NCI-H187 (cell line): ENCODE measurements at places on chromosomes 4 and X.

GRCh38 chrX:119229253-119229615 is 6.9 kb upstream of the PGRMC1 start:
- DNase-seq, result no peak

DNA sequence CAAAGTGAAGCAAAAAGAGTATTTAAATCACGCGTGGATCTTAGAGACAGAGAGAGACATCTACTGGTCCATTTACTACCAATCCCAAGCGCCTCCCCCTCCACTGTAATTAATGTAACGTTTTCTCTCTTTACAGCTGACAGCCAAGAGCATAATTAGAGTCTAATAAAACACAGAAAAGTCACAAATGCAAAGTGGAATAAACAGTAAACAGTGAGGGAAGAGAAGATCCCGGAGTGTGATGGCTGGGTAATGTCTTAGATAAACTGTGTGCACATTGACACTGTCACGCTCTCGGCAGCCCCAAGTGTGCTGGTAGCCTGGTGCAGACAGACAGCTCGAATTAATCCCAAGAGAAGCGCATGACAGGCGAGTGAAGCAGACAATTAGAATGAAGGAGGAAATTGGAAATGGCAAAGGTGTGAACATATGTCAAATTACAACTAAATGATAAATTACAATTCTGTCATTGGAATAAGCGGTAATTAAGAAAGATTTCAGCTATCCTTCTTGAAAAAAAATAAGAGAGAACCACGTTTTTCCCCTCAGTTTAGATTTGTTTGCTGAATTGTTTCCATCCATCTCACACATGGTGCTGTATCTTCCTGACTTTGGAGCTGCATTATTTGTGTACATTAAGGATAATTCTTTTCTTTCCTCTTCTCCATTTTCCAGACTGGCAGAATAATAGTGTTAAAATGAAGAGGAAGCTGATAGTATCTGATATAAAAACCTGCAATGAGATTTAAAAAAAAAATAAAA is 100.1 kb downstream of the CXXC4 start:
- no peak for DNase-seq

GRCh38 chr4:149980941-149981340 is 97.3 kb upstream of the DCLK2 start:
- DNase-seq, result peak; percentile 1

GRCh38 chr4:182083671-182084410 is 159.4 kb upstream of the TENM3 start:
- no peak for DNase-seq

DNA sequence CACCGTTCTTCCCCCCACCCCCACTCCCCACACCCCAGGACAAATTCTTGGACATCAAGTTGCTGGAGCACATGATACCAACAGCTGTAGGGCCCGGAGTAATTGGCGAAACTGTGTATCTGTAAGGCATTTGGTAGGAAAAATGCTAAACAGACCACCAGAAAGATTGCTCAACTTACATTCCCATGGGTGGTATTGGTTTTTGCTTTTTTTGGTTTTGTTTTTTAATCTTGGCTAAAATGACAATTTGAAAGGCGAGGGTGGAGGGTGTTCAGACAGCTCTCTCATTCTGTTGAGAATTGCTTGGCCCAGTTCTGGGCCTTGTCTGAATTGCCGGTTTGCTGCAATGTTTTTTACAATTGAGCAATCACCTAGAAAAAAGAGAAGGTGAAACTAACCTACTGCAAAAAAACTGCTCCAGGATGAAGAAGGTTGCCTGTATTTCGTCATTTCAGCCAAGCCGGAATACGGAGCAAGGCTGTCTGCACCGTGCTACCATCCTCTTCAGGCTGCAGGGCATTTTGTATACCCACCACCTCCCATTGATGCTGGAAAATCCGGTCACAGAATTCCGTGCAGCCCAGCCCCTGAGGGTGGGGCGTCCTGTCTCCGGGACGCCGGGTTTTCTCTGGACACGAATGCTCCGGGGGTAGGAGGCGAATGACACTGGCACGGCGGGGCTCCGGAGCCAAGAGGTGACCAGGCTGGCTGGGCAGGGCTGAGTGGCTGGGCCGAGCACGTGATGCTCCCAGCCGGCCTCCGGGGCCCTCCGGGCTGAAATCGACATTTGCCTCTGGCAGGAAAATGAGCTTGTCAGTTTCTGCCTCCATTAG is at the start of gene CLCN4:
CLCN4 (plus strand) TSS at position 777 of the 833 bp plus-strand sequence. CDS start 28,058 bp downstream, outside the sequence.
- no peak for DNase-seq

DNA sequence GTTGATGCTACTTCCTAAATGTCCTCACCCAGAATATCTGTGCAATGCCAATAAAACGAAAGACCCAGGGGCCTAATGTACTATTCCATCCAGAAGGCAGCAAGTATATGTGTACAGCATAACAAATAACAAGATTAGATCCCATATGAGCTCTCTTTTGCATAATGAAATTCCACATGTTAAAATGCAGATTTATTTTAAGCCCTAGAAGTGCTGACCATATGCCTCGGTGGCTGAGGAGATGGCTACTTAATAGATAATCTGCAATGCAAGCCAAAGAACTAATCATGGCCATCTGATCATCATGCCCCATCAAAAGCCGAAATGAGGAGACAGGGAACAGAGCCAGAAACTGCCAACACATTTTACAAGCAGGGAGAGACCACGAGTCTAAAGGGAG is 293.5 kb downstream of the KCNIP4 start:
- DNase-seq, result no peak

GRCh38 chr4:176791591-176792325 is 964 bp downstream of the VEGFC start:
- no peak for DNase-seq

- no peak for DNase-seq
Observed at GRCh38 chr4:2828758-2829181, 14.9 kb upstream of the ADD1 start.

DNA sequence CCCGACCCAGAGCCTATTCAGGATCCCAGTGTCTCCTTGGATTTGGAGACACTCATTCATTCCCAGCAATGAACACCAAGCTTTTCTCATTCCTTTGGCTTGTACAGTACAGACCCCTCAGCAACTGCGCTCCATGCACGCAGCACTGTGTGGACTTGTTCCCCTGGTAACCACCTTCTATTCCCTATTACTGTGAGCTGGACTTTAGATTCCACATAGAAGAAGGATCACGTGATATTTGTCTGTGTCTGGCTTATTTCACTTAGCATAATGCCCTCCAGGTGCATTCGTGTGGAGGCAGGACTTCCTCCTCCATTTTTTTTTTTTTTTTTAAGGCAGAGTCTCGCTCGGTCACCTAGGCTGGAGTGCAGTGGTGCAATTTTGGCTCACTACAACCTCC is 106.4 kb downstream of the PHKA2 start:
- no peak for DNase-seq

DNA sequence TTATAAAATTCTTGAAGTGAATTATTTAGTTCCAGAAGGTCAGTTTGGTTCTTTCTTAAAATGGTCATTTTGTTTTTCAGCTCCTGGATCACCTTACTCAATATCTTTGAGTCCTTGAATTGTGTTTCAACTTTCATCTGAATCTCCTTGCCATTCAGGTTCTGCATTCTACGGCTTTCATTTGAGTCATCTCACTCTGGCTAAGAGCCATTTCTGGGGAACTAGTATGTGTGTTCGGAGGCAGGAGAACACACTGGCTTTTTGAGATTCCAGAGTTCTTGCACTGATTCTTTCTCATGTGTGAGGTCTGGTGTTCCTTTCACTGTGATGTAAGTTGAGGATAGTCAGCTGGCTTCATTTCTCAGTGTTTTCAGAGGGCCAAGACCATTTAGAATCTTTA is 708.4 kb upstream of the FRG1 start:
- DNase-seq, result no peak

DNA sequence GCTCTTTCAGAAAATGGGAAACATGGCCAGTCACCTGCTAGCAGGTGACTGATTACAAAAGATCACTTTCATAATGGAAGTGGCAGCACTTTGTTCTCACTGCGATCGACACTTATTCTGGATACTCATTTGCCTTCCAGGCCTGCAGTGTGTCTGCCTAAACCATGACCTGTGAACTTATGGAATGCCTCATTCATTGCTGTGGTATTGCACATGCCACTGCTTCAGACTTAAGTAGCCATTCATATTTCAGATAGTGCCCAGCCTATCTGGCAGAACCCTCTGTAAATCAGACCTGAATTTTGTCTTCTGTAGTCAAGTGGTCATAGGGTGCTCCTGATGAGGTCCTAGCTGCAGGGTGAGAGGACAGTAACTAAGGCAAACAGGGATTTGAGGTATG is 23.3 kb upstream of the MGST2 start:
- DNase-seq, result no peak

DNA sequence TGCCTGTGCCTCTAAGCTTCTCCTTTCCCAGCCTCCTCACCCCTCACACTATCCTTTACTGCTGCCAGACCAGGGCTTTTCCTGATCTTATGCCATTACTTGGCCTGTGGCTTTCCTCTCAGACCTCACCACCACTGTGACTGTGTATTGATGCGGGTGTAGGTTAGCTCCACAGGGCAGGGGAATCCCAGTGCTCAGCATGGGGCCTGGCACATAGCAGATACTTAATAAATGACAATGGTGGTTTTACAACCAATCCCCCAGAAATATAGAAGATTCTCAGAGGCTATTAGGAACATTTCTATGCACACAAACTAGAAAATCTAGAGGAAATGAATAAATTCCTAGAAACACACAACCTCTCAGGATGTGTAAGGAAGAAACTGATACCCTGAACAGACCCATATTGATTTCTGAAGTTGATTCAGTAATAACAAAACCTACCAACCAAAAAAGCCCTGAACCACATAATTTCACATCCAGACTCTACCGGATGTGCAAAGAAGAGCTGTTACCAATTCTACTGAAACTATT is 129.6 kb upstream of the QRFPR start:
- no peak for DNase-seq

GRCh38 chr4:187993827-187994226 is 1.7 kb upstream of the ZFP42 start:
- DNase-seq, result no peak

- no peak for DNase-seq
Observed at GRCh38 chr4:95998311-95998710, 158.4 kb downstream of the PDHA2 start.

- DNase-seq, result no peak
Observed at GRCh38 chr4:23006756-23007155, 314.0 kb downstream of the GBA3 start.

- no peak for DNase-seq
Observed at GRCh38 chrX:2638279-2638678, 52.8 kb upstream of the CD99 start.

GRCh38 chrX:6644411-6644810 is 109.5 kb upstream of the VCX3A start:
- DNase-seq, result no peak

DNA sequence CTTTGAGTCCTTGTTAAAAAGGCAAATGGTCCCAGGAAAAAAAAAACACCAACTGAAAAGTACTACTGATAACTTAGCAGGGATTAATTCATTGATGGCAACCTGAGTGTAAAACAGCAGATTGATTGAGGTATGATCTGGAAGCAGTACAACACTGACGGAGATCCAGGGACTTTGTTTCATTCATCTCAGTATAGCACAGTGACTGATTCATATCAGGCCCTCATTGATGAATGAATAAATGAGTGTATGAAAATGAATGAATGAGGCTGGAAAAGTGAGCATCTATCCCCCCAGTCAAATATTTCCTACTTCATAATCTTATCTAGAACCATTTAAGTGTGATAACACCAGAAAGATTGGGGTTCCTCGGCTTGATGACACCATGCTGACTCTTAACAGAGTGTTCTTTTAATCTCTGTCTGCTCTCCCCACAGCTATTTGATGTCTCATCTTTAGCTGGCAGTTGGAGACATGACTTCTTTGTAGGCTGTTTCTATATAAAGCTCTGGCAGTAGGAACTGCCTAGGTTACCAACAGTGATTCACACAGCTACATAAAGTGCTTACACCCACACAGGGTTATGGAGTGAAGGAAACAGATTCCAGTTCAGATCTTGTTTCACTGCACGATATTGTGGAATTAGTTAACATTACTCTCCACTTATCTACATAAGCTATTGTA is 18.6 kb upstream of the RNF128 start:
- DNase-seq, result no peak

GRCh38 chr4:75886104-75886503 is 16.1 kb downstream of the PPEF2 start:
- DNase-seq, result no peak

DNA sequence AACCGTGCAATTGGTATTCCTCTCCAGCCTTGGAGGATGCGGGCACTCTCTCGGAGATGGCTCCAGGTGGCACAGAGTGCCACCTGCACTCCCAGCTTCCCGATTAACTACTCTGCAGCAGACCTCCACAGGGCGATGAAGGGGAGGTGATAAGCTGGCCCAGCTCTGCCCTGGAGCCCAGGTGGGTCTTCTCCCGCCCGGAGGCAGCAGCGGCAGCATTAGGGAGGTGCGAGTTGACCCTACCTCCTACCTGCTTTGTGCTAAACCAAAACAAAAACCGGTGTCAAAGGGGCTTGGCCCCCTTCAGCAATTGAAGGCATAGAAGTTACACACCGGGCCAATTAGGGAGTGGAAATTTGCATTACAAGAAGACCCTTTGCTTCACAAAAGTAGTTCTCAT is 137.4 kb upstream of the MAMLD1 start:
- DNase-seq, result no peak

DNA sequence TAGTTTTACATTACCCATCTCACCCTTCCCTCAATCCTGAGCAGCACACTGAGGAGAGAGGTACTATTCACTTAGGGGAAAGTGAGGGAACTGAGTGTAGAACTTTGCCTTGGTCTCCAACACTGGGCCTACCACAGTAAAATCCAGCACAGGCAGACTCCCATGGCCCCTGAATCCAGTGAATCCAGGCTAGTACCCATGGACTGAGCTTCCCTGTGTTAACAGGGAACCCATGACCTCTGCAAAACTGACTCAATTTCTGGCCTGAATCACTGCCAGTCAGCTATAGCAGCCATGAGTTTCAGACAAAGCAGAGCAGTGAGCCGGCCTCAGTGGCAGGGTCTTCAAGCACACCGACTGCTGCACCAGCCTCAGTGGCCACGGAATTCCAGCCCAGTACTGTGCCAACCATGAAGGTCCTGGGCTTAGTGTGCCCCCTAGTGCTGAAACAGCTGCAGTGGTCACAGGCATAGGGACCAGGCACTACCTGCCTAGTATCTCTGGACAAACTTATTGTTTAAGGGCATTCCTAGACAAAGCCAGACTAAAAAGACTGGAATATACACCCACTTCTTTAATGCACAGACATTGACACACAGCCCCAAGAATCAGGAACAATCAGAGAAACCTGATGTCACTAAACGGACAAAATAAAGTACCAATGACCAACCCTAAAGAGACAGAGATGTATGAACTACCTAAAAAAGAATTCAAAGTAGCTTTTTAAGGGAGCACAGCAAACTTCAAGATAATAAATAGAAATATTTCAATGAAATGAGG is 127.4 kb upstream of the RPL34 start:
- no peak for DNase-seq
